ENCODE measurements at places on chromosomes 12 and 14.

- no peak for DNase-seq
Observed at GRCh38 chr14:59091976-59092375, 96.5 kb upstream of the DAAM1 start.

DNA sequence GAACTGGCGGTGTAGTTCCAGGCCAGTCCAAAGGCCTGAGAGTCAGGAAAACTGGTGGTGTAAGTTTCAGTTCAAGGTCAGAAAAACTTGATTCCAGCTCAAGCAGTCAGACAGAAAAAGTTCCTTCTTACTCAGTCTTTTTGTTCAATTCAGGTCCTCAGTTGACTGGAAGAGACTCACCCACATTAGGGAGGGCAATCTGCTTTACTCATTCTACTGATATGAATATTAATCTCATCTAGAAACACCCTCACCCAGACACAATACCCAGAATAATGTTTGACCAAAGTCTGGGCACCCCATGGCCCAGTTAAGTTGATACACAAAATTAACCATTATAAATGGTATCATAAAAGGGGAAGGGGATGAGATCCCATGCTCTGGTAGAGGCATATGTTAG lies 50.1 kb upstream of the LTA4H start:
- DNase-seq = no peak

DNA sequence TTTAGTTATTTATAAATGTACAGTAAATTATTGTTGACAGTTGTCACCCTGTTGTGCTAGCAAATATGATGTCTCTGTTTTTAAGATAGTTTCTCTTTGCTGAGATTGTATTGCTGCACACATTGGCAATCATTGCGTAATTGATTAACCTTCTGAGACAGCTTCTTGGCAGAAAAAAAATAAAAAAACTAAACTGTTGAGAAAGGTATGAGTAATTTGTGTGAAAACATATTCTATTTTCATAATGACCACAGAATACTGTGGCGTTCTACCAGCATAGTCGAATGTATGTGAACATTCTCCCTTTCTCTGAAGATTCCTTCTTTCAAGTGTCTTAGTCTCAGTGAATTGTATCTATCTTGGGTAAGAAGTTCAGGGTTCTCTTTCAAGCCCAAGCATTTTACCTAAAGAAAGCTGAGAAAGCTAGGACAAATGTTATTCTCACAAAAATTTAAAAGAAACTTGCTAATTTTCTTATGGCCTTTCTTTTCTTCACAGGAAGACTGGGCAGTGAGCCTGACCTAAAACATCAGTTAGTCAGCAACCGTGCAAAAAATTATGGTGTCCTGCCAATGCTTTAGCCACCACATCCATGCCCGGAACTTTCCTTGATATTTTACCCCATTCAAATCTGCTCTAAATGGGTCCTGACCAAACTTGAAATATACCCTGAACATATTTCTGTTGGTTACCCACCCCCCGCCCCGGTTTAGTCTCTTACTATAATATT lies 69.0 kb upstream of the REP15 start:
- peak; percentile 92 for DNase-seq

DNA sequence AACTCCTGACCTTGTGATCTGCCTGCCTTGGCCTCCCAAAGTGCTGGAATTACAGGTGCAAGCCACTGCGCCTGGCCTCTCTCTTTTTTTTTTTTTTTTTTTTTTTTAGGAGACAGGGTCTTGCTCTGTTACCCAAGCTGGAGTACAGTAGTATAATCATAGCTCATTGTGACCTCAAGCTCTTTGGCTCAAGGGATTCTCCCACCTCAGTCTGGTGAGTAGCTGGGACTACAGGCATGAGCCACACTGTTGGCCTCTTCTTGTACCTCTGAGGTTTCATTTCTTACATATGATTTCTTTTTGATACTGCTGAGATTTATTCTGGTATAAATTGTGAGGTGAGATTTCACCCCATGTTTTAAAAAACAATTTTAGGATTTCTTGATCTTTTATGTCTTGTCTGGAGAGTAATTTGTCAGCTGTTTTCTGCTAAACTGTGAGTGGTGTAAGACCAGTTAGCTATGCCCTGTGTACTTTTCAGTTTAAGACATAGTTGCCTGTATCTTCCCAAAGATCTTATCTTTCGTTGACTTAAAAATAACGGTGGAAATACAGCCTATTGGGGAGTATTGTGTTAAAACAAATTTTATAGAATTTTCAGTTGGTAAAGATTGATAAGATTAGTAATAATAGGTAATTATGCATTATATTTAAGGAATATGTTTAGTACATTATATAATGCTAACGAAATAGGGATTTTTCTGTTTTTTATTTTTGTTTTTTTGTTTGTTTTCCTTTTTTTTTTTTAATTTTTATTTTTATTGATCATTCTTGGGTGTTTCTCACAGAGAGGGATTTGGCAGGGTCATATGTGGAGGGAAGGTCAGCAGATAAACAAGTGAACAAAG lies 31.7 kb downstream of the WDR20 start:
- no peak for DNase-seq

- no peak for DNase-seq
Observed at GRCh38 chr12:66196806-66197205, 7.8 kb downstream of the IRAK3 start.

DNA sequence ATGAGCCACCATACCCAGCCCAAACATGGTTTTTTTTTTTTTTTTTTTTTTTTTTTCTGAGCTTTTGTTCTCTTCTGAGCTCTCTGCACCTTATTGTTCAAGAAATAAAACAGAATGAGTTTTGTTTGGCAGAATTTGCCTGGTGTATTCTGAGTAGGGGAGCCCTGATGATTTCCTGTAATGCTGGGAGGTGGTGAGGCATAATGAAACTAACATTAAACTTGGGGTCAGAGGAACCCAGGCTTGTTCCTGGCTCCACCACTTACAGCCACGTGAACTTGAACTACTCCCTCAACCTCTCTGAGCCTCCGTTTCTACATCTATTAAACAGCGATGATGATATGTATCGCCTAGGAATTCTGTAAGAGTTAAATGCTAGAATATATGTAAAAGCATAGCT lies 276.3 kb upstream of the CRY1 start:
- DNase-seq = no peak

DNA sequence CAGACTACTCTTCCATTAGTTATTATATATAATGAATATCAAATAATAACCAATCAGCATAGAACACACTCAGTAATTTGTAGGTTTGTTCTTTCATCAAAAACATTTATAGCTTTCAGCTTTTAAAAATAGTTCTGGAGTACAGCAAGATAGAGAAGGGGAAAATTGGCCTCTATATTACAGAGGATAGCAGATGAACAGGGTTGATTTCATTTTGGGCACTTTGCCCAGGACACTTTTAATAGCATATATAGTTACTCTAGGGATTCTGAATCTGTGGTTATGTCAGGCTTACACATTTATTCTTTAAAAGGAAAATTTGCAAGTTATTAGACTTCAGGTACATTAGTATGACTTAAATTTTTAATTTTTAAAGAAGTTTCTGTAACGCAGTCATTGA lies 52.6 kb downstream of the IFT81 start:
- DNase-seq = peak; percentile 35

DNA sequence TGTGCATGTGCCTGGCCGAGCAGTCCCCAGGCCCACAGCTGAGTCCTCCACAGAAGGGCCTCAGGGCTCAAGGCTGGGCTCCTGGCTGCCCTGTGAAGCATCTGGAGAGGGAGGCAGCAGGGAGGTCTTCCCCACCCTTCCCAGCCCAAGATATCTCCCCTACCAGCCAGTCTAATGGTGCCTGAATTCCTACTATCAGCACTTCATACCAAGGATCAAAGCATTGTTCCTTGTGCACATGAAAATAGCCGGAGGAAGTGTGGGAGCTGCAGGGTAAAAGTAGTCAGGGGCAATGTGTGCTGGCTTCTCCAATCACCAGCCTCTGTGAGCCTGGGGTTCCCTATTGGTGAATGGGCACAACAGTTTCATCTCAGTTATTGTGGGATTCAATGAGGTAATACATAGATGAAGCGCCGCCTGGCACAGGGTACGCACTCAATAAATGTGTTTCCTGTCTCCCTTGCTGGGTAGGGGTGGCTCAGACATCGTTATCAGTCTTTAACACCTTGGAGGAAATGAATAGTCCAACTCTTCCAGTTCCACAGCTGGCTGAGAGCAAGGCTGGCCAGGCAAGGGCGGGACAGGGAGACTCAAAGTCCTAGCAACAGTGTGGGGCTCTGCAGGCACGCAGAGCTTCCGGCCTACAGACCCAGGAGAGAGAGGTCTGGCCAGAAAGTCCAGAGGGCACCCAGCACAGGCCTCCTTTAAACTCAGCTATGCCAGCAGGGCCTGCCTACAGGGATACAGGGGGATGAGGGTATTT lies 39.1 kb upstream of the PNMA1 start:
- no peak for DNase-seq

GRCh38 chr14:50003213-50004021 lies 110.5 kb downstream of the ARF6 start:
- no peak for DNase-seq

DNA sequence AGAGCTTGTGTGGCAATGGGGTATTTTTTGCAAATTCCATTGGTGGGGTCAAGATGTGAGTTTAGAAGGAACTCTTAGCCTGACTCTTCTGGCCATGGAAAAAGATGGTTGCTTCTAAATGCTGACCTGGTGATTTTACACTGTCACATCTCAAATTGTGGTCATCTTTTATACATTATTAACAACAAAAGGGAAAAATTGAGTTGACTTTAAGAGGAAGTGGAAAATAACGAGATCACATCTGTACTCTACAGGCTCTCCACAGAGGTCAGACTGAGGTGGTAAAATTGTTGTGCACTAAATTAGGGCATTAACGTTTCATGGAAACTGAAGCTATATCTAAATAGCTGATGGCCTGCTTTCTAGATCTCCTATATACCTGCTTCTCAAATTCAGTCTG lies 44.7 kb downstream of the PTPN11 start:
- DNase-seq = no peak

DNA sequence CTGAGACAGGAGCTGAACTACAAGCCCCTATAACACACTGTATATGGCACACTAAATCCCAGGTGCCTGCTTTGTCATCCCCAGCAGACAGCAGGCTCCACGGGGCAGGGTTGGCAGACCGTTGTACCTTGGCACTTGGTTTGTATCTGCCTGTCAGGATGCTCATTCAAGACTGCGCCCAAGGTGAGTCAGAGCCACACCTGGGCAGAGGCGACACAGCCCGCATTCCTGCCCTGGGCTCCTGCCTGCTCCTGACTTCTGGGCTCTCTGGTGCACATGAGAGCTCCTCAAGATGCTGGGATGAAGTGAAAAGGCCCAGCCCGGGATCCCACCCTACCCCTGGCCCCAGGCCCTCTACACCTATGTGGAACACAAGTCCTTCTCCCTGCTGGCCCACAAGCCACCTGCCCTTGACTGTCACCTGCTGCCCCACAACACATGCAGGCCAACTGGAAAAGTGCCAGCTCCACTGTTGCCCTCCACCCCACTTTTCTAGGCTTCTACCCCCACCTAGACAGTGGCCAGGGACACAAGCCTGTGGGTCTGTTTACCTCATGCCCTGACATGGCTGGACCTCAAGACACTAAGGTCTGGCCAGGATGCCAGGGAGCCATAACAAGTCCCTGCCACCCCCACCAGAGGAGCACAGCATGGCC lies 30.8 kb upstream of the PNMA1 start:
- no peak for DNase-seq

- DNase-seq = no peak
Observed at GRCh38 chr14:64208981-64209380, 85.2 kb downstream of the ESR2 start.

GRCh38 chr12:81942594-81942993 lies 183.4 kb upstream of the PPFIA2 start:
- no peak for DNase-seq

DNA sequence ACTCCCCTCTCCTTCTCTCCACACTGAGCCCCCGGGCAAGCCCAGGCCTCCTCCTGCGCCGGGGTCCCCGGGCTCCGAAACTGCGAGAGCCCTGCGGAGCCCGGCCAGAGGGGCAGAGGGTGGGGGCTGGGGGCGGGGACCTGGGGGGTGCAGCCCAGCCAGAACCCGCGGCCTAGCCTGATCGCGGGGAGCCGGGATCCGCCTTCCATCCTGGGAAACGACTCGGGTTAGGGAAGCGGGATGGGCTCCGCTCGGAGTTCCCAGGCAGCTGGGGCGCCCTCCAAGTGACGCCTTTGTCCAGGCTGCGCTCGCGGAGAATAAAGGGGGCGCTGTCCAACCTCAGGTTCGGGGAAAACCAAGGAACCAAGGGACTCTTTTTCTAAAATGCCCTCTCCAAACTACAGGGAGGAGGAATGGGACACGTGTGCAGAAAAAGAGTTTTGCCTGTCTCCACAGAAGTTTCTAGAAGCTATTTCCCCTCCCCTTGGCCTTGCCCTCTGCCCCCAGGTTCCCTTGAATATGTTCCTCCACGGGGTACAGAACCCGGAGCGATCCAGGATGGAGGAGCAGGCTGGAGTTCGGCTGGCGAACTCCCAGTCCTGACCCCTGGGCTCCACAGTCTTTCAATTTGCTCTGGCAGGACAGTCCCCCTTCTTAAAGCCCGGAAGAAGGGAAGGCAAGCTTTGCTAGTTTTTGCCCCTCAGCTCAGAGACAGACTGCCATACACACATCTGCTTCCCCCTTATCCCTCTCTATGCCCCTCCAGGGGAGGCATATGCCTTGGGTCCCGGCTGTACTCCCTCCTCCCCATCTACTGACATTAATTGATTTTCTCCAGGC lies 13.9 kb downstream of the NKX2-1 start:
- DNase-seq = no peak

GRCh38 chr14:89164168-89165073 lies 252.6 kb downstream of the FOXN3 start:
- no peak for DNase-seq

DNA sequence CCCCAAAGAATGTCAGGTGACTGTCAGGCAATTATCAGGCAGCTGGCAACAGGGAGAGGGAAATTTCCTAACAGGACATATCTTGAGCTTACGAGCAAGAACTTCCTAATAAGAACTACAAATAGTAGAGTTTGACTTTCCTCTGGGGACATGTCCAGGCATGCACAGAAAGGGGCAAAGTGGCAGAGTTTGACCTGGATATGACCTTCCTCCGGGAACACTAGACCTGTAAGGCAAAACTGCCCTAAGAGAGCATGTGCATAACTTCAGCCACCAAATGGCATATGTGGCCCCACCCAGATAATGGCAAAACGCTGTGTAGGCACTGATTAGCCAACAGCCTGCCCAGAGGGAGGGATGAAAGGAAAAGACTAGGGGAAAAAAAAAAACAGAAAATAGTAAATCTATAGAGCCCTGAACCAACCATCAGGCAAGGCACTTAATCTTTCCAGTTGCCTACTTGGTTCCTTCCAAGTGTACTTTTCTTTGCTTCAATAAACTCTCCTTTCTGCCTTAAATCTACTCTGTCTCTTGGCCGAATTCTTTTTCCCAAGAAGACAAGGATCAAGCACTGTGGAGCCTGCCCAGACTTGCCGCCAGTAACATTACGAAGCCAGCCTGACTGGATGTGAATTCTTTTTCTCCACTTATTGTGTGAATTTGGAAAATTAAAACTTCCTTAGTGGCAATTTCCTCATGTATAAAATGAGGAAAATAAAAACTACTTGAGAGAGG lies 164.1 kb downstream of the SPTSSA start:
- no peak for DNase-seq

GRCh38 chr12:57611108-57611826 lies at the start of gene ARHGEF25:
TSS of gene ARHGEF25 (plus strand) at chr12:57611435. CDS start at chr12:57611895, 460 bp downstream.
- DNase-seq = no peak
